ENCODE measurements at places on chromosomes 7 and 10. TPM values are rescaled to one million over a fixed set of nuclear protein-coding genes. Genes with fewer than 3 reads are reported as not detected.

DRGX gene
- total RNA-seq, result not detected

PON3 gene
- total RNA-seq, result not detected

DKK1 gene
- total RNA-seq, result 31.2 TPM

CRYGN gene
- total RNA-seq, result not detected

TLX1 gene
- total RNA-seq, result not detected

PIK3CG gene
- total RNA-seq, result not detected

CALML5 gene
- total RNA-seq, result not detected

SLC26A5 gene
- not detected for total RNA-seq

ZMIZ2 gene
- total RNA-seq, result 4.6 TPM

AQP1 gene
- 1.7 TPM for total RNA-seq

GRCh38 chr10:129853562-129853903, 110.5 kb downstream of the EBF3 start:
- DNase-seq, result no peak

- no peak for DNase-seq
Observed at GRCh38 chr10:131469551-131469950, 158.0 kb upstream of the TCERG1L start.

- DNase-seq, result no peak
Observed at GRCh38 chr10:24777196-24777595, 53.5 kb upstream of the ARHGAP21 start.

- no peak for DNase-seq
Observed at GRCh38 chr7:74231232-74231590, 21.4 kb downstream of the LAT2 start.

DNA sequence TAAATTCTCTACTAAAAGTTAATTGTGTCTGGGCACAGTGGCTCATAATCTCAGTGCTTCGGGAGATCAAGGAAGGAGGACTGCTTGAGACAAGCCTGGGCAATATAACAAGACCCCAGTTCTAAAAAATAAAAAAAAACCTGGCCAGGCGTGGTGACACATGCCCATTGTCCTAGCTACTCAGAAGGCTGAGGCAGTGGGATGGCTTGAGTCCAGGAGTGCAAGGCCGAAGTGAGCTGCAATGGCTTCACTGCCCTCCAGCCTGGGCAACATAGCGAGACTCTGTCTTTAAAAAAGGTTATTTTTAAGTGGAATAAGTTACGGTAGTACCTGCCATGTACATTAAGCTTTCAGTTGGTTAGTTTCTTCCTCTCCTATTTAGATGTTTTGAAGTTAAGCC, 28.9 kb downstream of the CDK14 start:
- DNase-seq, result no peak

GRCh38 chr7:102860351-102860811, 52.4 kb upstream of the LRRC17 start:
- peak; percentile 81 for DNase-seq

- no peak for DNase-seq
Observed at GRCh38 chr10:61634746-61635145, 28.0 kb upstream of the CABCOCO1 start.

DNA sequence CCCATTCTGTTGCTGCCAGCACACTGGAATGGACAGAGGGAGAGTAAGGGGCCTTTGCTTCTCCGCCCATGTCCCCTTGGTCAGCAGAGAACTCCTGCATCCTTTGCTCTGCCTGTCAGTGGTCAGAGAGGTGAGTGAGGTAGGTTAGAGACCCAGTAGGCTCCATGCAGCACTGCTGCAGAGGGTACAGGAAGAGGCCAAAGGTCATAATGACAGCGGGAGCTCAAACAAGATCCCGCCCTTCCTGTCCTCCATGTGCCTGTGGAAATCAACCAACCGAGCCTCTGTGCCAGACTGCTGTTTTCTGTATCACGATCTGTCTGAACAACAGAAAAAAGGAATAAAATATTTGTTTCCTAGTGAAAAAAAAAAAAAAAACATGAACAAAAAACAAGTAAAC, 81.4 kb downstream of the ZNF33B start:
- no peak for DNase-seq

DNA sequence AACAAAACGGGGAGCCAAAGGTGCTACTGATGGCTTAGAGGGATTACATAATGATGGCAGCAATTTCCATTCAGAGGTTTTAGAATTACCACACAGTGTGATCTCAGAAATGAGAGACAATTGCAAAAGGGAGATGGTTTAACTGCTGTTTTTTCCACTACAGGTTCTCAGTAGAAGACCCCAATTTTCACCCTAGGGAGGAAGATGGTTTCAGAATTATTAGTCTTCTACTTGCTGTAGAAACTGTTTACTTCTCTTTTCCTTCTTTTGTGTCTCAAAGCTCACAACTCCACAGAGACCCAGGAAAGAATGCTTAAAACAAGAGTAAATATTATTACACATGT, 226.5 kb downstream of the INHBA start:
- no peak for DNase-seq

GRCh38 chr7:100208911-100209408, 10.8 kb upstream of the PVRIG start:
- no peak for DNase-seq

DNA sequence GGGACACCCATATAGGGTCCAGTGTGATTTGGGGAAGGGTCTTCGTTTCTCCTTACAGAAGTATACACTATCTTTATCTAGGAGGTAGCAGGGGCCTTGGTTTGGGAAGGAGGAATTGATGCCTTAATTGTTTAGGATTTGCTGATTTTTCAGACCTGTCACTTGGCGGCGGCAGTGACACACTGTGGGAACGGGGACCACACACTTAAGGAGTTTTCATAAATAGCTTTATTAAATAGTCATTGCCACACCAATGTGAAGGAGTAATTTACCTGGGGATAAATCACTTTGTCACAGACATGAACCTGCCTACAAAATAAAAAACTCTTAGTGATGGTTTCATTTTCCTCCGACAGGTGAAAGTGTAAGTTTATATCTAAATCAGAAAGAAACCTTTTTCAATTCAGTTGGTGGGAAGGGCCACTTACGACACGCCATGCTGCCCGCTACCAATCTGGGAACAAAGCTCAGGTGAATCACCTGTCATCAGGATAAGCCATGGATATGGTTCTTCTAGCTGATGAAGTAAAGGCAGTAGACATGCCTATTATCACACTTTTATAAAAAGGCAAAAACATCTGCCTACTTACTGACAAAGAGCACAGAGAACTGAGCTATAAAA, 12.3 kb upstream of the ENO4 start:
- no peak for DNase-seq

DNA sequence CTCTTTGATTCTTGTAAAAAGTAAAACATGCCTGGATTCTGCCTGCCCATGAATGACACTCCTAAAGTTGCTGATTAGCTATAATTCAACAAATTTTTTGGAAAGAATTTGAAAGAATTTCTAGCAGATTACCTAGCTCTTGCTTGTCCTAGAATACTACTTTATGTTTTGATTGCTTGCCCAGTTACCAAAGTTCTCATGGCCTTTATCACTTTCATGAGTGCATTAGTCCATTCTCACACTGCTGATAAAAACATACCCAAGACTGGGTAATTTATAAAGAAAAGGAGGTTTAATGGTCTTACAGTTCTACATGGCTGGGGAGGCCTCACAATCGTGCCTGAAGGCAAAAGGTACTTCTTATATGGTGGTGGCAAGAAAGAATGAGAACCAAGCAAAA, 1137.3 kb downstream of the SORCS1 start:
- DNase-seq, result no peak

DNA sequence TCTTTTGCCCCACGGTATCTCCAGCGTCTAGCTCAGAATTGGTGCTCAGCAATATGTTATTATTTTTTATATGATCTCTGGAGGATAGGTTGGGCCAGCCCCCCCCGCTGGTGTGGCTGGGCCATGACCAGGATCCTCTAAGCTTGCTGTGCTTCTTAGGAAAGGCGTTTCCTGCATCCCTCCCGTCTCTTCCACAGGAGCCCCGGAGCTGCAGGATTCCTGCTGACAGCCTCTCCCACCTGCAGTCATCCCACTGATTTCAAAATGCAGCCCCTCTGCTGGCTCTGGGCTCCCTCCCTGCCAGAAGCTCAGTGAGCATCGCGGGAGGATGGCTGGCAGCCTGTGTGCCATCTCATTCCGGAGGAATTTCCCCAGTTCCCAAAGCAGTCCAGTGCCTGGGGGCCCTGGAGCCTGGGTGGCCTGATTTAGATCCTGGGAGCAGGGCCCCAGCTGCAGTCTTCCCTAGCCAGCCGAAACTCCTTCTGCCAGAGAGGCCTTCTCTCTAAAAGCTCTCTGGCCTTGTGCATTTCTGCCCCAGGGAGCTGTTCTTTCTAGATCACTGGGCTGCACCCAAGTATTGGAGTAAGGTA, 21.8 kb upstream of the GOLGA7B start:
- no peak for DNase-seq

DNA sequence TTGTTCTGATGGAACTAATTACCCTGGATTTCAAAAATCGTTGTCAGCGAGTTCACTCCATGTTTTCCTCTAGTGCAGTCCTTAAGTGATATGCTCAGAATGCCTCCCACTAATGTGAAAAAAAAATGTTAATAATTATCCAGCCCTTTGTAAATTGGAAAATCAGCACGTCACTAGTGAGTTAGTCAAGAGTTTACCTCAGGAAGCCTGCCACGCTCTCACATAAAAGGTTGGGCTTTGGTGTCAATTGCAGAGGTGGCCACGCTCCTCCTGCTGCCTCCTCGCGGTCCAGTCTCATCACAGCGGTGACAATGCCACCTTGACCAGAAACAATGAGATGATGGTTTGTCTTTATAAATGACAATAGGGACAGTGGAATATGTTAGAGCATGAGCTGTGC, 22.5 kb downstream of the UPP1 start:
- no peak for DNase-seq

DNA sequence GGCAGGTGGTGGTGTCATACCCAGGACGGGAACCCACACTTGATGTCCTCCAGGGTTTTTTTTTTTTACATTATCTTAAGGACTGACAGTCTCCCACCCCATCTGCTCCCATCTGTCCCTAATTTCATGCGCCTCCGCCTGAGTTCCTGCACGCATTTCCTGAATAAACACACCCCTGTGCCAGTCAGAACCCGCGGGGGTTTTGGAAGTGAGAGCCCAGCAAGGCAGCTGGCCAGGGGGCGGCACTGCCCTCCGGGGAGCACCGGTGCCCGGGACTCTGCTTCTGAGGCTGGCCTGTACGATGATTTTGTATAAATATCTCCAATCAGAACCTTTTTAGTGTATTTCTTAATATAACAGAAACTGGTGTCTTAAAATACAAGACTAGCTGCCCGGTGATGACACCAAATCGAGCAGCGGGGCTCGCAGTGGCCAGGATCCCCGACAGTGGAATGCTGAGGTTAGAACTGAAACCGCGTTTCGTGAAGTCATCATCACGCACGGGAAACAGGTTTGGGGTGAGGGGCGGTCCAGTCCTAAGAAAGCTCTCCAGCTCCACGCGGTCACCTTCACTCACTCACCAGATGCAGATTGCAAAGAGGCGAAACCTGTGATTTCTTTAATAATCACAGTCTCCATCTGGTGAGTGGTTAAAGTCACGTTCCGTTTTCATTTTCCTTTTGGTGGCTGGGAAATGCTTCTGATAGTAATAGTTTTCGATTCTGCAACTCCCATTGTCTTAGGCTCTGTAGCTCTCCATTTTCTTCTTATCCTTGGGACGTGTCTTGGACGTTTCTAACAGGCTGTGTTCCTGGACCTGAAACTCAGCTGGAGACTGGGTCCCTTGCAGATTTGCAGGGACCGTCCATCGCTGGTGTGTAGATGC, 19.7 kb downstream of the BNIP3 start:
- peak; percentile 53 for DNase-seq

DNA sequence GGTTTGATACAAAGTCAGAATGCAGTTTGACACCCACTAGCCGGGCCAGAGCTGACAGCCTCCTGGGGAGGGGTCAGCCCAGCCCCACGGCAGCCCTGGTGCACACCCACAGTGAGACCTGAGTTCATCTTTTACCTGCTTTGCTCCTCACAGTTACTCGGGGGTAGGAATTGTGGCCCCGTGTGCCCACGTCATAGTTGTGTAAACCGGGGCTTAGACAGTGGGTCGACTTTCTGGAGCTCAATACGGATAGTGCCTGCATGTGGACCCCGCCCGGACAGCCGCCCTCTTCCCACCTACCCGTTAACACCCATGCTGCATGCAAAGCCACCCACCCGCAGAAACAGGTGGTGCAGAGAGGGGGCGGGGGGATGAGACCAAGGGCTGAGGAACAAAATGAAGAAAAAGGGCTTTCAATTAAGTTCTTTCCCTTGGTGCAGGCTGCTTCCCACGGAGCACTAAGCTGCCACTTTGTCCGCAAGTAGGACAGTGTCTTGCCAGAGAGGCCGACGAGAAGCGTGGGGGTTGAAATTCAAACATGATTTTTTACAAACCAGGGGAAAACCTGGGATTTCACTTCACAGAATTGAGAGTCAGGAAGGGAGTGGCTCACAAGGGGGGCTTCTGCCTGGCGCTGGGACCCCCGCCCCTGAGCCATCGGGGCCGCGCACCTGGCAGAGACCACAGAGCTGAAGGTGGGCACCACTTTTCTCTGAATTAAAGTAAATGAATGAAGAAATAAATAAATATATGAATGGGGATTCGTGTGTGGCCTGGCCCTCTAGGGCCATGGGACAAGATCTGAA, 24.6 kb upstream of the FOXL3 start:
- DNase-seq, result no peak

GRCh38 chr7:12809476-12809875, 122.0 kb downstream of the ARL4A start:
- DNase-seq, result no peak

- DNase-seq, result no peak
Observed at GRCh38 chr7:16021851-16022250, 335.4 kb upstream of the MEOX2 start.

DNA sequence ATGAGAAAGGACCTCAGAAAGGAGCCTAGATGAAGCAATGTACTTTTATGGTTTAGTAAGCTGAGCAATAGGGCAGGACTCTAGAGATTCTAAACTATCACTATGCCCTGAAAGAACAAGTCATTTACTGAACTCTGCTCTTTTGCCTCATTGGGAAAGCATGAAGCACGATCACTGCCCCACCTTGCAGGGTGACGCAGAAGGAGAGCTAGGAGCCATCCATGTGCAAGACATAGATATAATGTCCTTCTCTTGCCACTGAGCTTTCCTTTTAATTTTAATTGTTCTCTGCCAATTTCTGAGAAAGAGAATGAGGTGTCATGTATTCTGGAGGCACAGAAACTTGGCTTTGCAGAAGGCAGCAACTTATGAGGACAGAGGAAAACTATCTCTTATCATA, 108.3 kb downstream of the SORCS1 start:
- DNase-seq, result no peak

DNA sequence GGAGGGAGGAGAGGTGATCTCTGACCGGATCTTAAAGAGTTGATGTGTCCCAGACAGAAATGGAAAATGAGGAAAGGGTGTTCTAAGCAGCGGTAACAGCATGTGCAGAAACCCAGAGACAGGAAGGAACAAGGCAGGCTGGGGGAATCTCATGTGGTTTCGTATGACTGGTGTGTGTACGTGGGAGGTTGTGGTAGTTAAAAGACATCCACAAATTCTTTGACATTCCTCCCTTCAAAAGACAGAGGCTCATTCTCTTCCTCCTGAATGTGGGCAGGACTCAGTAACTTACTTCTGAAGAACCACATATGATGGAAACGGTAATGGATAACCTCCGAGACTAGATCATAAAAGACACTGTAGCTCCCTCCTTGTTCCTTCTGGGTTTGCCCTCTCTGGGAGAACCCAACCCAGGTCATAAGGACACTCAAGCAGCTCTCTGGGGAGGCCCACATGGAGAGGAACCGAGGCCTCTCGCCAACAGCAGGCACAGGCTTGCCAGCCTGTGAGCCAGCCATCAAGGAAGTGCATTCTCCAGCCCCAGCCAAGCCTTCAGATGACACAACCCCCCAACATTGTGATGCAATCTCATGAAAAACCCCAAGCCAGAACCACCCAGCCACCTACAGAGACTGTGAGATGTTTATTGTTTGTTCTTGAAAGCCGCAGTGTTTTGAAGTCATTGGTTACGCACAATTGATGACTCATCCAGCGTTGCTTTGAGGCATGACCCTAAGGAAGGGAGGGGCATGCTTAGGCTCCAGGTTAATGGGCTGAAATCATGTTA, 116.0 kb downstream of the SLIT1 start:
- DNase-seq, result peak; percentile 60
